Chondrocyte (in vitro differentiated cells): ENCODE measurements at places on chromosomes 16 and 17. TPM values are rescaled to one million over a fixed set of nuclear protein-coding genes. Genes with fewer than 3 reads are reported as not detected.

Gene IRX5
- total RNA-seq = 1.0 to 2.5 TPM (median 1.5 TPM) in 3 replicates

Gene KIF19
- total RNA-seq = not detected in 3 replicates

Gene TPSD1
- not detected in 3 replicates for total RNA-seq

GRCh38 chr16:70665806-70666735 lies 19.7 kb downstream of the IL34 start:
- DNase-seq = peak; percentile 77

DNA sequence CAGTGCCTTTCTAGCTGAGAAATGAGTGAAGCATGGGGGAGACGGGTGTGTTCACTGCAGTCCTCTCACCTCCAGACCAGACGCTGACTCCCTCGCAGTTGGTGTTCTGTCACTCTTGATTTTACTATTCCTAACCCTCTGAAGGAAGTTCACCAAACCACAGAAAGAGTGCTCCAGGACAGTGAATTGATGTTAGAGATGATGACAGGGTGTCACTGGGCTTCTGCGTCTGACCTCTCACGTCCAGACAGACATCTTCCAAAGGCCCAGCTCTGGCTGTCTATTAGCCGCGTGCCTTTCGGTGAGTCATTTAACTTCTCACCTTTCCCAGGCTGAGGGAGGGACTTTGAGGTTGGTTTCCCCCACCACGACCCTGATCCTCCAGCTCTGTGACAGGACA lies 8.2 kb downstream of the CRAMP1 start:
- DNase-seq = no peak
